ENCODE measurements at places on chromosomes 5 and 9.

- DNase-seq: no peak
Observed at GRCh38 chr5:60851626-60852025, 7.6 kb upstream of the ELOVL7 start.

- DNase-seq: no peak
Observed at GRCh38 chr9:72476100-72476499, 45.3 kb upstream of the TMC1 start.

GRCh38 chr9:87278971-87279733, 218.5 kb upstream of the DAPK1 start:
- peak; percentile 66 for DNase-seq

- DNase-seq: no peak
Observed at GRCh38 chr5:164060786-164061355, 555.5 kb downstream of the MAT2B start.

GRCh38 chr5:8843771-8844170, 702.1 kb downstream of the SEMA5A start:
- DNase-seq: peak; percentile 63

DNA sequence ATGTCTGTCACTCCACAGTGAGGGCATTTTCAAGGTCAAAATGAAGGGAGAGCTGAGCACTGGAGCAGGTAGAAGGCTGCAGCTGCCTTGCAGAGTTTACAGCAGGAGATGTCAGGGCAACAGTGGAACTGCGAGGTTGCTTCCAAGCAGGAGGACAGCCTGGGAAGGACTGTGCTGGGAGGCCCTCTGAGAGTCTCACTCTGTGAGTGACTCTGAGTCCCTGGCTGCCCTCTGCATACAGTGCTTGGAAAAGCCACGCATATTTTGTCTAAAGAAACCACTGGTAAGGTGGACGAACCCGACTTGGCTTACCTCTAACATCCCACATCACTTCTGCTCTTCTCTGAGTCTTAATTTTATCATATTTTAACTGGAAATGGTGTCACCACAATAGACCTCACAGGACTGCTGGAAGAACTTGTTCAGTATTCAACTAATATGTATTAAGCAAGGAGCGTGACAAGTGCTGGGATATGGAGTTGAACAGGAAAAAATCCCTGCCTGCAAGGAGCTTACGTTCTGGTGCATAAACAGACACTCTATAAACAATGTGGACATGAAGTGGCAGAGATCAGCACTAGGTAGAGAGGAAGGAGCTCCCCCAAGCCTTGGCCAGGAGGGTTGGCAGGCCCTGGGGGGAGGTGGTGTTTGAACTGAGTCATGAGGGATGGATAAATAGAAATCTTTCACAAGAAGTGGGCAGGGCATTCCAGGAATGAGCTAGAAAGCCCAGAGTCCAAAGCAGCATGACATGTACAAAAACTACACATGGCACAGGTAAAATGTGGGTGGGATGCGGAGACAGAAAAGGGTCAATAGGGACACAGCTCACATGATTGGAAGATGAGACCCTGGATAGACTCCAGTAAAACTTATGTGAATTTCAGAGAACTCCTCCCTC, 64.0 kb upstream of the FOXE1 start:
- peak; percentile 7 for DNase-seq

DNA sequence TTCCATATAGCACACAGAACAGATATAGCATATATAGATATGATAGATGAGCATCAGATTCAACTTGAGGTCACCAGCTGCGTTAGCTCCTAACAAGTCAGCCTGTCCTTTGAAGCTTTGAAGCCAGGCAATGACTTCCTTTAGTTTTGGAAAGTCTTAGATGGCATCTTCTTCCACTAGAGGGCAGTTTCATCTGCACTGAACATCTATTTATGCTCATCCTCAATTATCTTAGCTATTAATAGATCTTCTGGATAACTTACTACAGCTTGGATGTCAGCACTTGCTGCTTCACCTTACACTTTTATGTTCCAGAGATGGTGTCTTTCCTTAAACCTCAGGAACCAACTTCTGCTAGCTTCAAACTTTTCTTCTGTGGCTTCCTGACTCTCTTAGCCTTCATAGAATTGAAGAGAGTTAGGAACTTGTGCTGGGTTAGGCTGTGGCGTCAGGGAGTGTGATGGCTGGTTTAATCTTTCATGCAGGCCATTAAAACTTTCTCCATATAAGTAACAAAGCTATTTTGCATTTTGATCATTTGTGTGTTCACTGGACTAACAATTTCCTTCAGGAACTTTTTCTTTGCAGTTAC, 1401.4 kb downstream of the EFNA5 start:
- peak; percentile 64 for DNase-seq

DNA sequence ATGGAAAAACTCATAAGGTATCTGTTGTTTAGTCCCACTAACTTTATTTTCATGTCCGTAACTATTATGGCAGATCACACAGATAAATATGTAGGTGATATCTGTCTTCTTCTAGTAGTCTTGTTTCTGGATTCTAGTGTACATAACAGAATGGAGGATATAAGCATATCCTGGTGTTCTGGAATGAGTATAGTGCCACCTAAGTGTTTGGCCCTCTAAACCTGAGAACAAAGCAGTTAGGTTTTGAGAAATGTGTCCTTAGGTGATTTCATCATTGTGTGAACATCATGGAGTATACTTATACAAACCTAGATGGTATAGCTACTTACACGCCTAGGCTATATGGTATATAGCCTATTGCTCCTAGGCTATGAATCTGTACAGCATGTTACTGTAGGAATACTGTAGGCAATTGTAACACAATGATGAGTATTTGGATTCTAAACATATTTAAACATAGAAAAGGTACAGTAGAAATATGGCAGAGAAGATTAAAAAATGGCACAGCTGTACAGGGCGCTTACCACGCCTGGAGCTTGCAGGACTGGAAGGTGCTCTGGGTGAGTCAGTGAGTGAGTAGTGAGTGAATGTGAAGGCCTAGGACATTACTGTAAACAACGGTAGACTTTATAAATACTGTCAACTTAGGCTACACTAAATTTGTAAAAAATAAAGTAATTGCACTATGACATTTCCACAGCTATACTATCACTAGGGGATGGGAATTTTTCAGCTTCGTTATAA, 150.3 kb upstream of the SLC24A2 start:
- no peak for DNase-seq

DNA sequence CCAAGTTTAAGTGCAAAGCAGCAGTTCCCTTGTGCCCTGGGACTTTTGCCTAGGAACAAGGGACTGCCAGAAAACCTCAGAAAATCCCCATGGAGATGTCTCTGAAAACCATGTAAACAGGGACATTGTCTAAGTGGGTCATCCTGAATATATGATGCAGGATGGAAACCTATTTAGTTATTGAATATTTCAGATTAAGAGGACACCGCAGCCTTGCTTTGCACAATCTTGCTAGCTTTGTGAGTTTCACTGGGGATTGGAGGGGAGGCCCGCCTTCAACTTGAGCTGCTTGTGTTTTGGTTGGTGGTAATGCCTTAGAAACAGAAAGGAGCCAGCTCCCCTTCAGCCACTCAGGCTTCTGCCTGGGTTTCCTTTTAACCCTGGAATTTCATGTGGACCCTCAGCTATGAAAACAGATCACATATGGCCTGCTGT, 112.8 kb downstream of the C9orf152 start:
- DNase-seq: peak; percentile 69

GRCh38 chr9:105737205-105737604, 42.9 kb downstream of the TMEM38B start:
- DNase-seq: no peak

DNA sequence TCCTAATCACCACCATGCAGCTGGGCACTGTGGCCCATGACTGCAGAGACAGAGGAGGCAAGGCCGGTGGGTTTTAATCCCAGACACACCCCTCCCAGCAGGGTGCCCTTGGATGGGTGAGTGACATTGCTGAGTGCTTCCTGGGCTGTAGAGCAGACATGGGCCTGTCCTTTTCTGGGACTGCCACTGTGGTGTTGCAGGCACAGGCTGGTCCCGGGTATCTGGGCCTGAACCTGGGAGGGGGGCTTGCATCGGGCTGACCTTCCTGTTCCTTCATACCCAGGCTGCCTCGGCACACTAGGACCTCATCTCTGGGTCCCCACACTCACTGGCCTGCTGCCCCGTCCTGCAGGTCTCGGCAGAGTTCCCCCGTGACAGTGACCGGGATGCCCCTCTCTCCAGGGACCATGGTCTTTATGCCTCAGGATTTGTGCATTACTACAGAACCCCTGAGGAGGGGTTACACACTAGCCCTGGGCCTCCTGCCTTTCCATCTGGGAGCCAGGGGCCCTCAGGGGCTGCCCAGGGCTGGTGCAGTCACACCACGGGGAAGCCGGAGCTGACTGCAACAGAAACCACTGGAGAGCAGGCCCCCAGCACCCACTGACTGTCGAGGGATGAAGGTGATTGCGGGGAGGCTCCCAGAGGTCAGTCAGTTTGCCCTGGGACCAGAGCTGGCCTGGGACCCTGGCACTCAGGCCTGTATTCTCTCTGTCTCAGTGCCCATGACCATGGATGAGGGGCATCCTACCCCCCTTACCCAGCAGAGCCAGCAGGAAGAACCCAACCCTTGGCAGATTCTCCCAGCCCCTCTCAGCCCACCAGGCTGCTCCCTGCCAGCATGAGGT, 8.9 kb upstream of the SLC25A48 start:
- DNase-seq: no peak

DNA sequence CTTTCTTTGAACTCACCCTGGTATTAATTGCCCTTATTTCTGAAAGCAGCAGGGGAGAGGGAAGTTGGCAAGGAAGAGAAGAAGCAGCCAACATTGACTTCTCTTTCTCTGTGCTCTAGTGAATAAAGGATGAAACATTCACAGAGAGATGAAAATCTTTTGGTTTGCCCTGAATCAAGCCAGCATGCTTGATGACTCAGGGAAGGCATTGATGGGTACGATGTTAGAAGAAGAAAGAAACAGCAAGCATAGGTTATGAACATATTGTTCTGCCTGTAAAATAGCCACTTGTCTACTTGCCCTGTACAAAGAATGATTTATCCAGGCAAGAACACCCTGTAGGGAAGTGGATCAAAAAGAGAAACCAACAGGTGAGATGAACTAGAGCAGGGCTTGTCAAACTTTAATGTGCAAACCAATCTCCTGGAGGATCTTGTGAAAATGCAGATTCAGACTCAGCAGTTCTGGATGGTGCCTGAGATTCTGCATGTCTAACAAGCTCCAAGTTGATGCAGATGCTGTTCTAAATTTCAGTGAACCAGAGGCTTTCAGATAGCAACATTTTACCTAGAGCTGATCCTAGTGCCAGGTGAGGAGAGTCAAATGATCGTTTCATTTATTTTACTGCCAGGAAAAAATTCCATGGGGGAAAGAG, 586.6 kb upstream of the TLE4 start:
- DNase-seq: peak; percentile 33

DNA sequence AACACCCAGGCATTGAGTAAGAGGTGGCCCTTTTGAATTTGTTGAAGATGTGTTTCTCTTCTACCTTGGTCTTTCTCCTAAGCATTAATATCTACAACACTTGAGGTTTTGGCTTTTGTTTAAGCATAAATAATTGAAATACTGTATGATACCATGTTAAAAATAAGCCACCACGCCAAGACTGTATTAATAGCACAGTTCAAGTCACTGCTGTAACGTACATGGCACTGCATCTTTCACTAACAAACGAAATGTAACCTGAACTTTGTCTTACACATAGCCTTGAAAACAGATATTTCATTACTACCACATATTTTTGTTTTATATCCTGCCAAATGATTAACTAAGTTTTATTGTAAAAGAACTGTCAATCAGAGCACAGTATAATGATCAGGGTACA, 112.8 kb downstream of the MLLT3 start:
- no peak for DNase-seq

DNA sequence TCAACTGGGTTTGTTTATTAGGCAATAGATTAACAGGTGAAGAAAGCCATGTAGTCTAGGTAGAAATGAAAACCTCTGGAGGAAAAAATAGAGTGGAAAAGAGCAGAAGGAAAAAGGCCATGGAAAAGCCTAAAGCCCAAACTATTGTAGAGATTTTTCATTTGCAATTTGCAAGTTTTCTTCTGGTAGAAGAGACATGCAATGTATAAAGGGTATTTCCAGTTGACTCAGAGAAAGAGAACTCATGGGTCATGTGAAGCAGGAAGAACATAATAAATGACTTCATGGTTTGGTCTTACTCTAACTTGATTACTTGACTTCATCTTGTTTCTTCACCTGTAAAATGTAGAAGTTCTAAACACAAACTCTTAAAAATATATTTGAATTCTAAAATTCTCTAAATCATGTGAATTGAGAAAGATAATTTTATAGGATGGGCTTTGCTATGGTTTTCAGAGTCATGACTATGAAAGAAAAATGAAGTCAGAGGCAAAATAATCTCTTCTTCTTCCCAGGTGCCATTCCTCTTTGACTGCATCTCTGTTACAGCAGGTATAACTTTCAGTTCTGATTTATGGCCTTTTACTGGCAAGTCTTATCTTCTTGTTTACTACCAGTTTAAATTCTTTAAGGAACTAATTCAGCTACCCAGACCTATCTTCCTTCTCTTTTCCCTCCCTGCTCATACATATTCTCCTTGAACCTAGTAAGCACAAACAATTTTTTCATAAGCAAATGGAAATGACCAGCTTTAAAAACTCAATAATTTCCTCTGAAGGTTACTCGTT, 47.7 kb upstream of the TMC1 start:
- peak; percentile 46 for DNase-seq

DNA sequence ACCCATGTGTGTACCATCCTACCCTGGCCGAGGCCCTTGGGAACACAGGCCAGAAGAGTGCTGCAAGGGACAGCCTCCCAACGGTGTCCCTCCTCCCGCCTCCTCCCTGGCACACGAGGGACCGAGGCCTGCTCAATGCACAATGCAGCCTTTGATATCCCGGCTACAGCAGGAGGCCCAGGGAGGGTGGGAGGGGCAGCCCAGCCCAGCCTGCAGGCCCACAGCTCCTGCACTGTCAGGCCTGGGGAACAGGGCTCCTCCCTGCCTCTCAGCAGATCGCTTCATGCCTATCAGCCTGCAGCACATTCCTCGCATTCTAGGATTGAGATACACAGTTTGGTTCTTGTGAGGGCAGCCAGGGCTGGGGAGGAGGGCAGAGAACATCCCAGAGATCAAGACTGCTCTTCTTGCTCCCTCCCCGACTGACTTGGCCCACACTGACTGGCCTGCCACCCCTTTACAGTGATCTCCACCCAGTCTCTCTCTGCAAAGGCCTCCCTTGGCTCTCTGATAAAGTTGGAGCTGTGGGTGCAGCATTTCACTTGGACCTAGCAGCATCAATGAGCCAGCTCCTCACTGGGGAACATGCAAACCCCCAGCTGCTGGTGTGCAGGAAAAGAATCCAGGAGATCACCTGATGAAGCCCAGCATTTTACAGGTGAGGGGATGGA, at the start of gene SH3TC2:
Gene SH3TC2, minus strand, starts transcription at position 46 of the 671 bp plus-strand sequence. Its CDS starts 40 bp downstream, at position 6.
- peak; percentile 73 for DNase-seq

- no peak for DNase-seq
Observed at GRCh38 chr5:53392073-53392472, 88.4 kb upstream of the FST start.
